HT1080 (cell line): ENCODE measurements at places on chromosomes 2 and 18.

DNA sequence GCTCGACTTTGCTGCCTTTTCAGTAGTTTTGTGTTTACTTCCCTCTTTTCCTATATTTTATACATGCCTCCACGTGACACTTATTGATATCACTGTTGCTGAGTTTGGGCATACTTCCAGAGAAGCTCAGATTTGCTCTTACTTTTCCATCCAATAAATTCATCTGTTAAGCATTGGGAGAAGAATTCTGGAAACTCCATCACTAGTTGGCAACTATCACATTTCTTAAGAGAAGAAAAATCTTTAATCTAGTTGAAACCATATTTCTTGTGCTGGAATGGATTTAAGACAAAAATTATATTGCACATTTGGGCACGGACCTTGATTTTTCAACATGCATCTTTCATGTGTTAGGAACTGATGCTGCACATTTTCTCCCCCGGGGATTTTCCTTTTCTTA lies 52.6 kb upstream of the CPO start:
- no peak for DNase-seq

- DNase-seq = no peak
These were observed 64.5 kb upstream of the AMMECR1L start for GRCh38 chr2:127950264-127950663.

DNA sequence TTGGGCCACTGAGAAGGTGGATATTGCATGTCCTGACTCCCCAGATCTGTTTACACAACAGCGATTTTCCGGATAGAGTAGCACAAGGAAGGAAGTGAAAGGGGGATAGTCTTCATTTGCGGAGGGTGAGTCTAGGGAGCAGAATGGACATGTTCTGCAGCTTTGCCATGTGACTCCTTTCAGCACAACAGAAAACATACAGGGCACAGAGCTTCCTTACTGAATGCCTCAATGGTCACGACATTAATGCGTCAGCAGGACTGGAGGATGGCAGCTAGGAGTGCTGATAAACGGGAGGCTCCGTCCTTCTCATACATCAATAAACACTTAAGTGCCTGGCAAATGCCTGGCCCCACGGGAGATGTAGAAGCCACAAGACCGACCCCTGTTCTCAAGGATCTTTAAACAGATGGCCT lies 163.0 kb downstream of the FAM210A start:
- DNase-seq = no peak

DNA sequence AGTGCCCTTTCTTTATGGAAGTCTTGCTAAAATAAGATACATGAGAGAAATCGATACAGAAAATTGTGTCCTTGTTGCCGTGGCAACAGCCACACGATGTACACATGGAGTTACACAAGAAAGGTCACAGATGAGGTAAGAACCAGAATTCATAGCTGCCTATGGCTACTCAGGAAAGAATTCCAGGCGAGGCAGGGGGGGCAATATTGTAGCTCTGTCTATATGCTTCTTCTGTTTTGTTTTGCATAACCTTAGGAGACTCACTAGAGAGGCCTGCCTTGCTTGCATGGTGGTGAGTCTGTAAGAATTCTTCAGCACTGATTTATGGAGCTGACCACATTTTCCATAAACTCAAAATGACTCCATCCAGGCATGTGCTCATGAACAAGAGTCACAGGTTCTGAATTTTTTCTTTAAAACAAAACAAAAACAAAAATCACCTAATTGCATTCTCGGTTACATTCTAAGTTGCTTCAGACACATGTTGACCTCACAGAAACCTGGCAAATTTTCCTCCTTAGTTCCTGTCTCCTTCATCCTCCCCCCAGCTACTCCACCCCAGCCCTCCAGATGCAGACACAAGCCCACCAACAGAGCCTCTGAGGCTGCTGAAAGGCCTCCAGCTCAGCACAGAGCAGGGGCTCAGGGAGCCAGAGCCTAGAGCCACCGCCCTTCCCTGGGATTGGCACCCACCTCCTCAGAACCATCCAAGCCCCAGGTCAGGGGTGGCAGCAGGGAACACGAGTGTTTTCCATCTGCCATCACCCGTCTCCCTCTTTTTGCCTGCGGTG lies 183.5 kb downstream of the ANTXR1 start:
- peak; percentile 29 for DNase-seq

GRCh38 chr2:69742322-69742952 lies 503 bp downstream of the ANXA4 start:
- DNase-seq = no peak

- no peak for DNase-seq
These were observed 599.4 kb downstream of the RNF144A start for GRCh38 chr2:7516484-7517063.

DNA sequence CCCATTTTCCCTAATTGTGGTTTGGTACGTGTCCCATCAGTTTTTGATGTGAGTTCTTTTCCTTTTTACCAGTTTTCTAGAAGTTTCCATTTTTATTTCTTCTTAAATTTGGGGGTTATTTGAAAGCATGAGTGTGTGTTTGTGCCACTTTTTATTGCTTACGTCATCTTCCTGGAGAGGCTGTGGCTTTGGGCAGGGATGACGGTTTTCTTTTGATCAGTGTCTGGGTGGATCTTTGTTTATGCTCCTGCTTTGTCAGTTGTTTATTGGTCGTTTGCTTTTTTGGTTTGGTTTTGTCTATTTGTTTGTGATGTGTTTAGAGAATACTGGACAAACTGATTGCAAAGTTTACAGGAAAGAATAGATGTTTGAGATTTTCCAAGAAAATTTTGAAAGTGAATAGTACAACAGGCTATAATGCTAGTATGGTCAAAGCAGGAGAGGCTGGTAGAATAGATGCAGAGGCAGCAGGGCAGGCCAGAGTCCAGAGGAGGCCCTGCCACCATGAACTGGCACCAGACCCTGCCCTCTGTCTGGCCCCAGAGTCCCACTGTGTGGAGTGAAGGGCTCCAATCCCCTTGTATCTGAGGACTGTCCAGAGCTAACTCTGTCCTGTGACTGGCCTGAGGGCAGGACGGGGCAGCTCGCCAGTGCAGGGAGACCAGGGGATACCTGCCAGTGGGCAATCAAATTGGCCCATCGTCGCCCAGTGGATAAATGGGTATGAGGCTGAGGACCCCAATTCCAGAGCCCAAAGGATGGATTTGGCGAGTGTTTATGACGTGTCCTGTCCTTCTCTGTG lies 23.4 kb upstream of the SNED1 start:
- peak; percentile 19 for DNase-seq

- no peak for DNase-seq
These were observed 31.9 kb downstream of the CNRIP1 start for GRCh38 chr2:68287580-68288441.

DNA sequence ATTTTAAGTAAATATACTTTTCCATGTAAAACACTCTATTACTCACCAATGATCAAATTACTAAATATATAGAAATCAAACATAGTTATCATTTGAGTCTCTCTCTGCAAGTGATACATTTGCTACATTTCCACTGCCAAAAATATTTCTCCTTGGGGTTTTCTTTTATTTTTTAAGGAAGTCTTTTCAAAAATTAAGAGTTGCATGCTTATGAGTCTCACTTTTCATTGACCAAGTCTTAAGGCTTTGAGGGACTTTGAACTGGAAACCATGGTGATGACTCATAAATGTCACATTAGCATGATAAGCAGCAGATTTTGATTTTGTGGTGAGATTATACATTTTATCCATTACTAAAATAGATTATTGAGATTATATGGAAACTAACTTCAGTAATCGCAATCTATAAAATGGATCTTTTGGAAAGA lies 152.9 kb downstream of the FAM124B start:
- no peak for DNase-seq

- DNase-seq = no peak
These were observed 605.2 kb upstream of the SYT4 start for GRCh38 chr18:43882358-43883055.

- DNase-seq = no peak
These were observed 185.9 kb downstream of the ANAPC1 start for GRCh38 chr2:111698089-111698488.

GRCh38 chr2:37886745-37887144 lies 38.3 kb upstream of the RMDN2 start:
- DNase-seq = peak; percentile 39

DNA sequence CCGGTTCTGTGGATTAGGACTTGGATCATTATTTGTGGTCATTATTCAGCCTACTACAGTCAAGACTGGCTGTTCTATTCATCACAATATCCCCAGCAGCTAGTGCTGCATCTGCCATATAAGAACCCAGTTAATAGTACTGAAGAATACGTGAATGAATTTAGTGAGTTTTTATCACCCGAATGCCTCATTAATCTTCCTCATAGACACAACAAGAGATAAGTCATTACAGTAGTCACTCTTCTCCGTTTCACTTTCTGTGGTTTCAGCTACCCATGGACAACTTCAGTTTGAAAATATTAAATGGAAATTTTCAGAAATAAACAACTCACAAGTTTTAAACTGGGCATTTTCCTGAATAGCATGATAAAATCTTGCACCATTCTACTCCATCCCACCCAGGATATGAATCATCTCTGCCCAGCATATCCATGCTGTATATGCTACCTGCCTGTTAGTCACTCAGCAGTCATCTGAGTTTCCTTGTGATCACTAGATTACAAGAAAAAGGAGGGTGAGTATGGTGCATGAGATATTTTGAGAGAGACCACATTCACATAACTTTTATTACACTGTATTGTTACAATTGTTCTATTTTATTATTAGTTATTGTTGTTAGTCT lies 363.7 kb upstream of the CHAC2 start:
- DNase-seq = peak; percentile 81

DNA sequence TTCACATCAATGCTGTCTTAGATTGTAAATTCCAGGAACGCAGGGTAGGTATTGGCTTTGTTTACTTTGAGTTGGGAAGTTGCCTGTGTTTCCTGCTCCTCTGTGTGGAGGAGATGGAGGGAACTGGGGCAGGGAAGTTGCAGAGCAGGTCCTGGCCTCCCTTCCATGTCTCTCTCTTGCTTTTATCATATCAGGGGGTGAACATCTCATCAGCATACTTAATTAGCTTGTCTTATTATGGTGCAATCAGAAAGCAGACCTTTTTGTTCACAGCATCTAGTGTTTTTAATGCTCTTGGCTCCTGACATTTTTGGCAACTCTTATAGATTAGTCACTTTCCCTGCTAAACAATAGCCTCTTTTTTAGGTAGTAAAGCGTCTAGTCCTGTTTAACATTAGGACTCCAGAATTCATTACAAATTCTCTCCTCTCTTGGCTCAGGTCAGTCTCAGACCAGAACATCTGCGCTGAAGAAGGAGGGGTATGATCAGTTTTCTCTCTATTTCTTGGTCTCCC lies 11.5 kb upstream of the DIPK1C start:
- peak; percentile 73 for DNase-seq

GRCh38 chr2:223853425-223853837 lies 16.0 kb upstream of the AP1S3 start:
- peak; percentile 55 for DNase-seq

DNA sequence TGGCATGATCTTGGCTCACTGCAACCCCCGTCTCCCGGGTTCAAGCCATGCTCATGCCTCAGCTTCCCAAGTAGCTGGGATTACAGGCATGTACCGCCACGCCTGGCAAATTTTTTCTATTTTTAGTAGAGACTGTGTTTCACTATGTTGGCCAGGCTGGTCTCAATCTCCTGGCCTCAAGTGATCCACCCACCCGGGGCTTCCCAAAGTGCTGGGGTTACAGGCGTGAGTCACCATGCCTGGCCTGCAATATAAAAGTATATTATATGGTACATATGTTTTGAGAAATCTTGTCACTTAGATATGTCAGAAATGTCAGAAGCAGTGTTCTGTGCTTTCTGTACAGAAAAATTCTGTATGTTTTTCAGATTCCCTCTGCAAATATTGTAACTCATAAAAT lies 19.2 kb upstream of the XPO1 start:
- DNase-seq = no peak

GRCh38 chr2:132374961-132375360 lies 41.6 kb upstream of the GPR39 start:
- DNase-seq = no peak

DNA sequence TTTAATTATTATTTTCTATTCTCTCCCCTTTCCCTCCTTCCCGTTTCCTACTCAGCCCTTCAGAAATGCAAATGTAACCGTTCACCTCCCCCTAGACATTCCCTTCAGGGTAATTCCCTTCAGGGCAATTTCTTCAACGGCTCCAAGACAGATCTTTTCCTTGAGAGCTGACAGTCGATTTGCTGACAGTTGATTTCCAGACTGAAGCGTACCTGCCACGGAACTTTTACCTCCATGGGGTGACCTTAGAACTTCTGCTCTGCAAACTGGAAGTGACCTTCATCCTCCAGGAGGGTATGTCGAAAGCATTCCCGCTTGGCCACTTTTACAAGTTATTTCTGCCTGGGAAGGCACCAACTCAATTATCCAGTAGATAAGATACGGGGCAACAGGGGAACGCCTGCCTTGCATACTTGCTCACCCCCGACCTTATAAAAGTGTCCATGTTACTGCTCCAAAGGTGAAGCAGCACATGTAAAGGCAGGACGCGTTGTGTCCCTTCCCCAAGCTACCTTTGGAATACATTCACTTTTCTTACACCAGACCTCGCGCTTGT lies 18.5 kb downstream of the B3GNT7 start:
- no peak for DNase-seq

DNA sequence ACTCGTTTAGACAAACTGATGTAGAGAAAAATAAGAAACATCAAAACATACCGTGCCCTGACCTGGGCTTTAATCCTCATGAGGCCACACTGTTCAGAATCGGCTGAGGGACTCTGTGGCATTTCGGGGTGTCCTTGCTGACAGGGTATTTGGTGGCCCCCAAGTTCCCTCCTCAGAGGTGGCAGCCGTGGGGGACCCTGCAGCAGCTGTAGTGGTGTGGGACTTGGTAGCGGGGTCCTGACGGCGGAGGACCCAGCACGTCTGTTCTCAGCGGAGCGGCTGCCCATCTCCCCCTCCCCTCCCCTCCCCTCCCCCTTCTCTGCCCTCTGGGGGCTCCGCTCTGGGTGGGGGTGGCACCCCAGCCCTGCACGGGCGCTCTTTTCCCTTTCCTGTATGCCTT lies 18.4 kb downstream of the KCNG2 start:
- no peak for DNase-seq
